ENCODE measurements at places on chromosomes 5 and 9. TPM values are rescaled to one million over a fixed set of nuclear protein-coding genes. Genes with fewer than 3 reads are reported as not detected.
A peak's percentile ranks its signal among the peaks of the same experiment; 100 is the strongest.

- DNase-seq, result no peak
- peak overlapping the region; percentile 88 for H3K4me3 ChIP-seq
- H3K4me1 ChIP-seq, result peaks cover 13% of the 10 kb centered on the region
- H3K27me3 ChIP-seq, result no peaks in the 10 kb centered on the region
- no peaks in the 10 kb centered on the region for H3K36me3 ChIP-seq
Measured at GRCh38 chr5:148382961-148383360, 797 bp upstream of the FBXO38 start.

- H3K36me3 ChIP-seq, result no peaks in the 10 kb centered on the region
- DNase-seq, result no peak
- H3K4me1 ChIP-seq, result no peaks in the 10 kb centered on the region
- H3K4me3 ChIP-seq, result no peak overlapping the region
Measured at GRCh38 chr5:28380167-28380566, 1341.8 kb upstream of the CDH9 start.

GRCh38 chr5:149024477-149024876 lies 38.4 kb downstream of the SH3TC2 start:
- no peaks in the 10 kb centered on the region for H3K27me3 ChIP-seq
- no peak overlapping the region for H3K27ac ChIP-seq
- peak; percentile 54 for DNase-seq

DNA sequence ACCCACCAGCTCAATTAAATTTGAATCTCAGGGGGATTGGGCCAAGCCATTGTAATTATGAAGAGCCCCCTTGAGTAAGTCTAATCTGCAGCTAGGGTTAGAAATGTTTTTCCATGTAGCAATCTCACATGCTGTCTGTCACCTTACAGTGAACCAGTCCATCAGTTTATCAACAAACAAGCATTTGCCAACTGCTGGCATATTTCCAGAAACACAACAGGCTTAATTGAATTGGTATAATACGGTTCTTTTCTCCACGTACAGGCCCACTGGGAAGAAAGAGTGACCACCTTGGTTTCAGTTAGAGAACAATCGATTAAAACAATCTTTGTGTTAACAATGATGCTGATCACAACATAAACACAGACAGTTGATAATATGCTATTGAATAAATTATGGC lies 67.4 kb downstream of the NSUN2 start:
- no peak for DNase-seq
- H3K27me3 ChIP-seq, result no peaks in the 10 kb centered on the region
- H3K36me3 ChIP-seq, result no peaks in the 10 kb centered on the region
- H3K4me1 ChIP-seq, result no peaks in the 10 kb centered on the region
- no peak overlapping the region for H3K27ac ChIP-seq
- no peak overlapping the region for H3K4me3 ChIP-seq

DNA sequence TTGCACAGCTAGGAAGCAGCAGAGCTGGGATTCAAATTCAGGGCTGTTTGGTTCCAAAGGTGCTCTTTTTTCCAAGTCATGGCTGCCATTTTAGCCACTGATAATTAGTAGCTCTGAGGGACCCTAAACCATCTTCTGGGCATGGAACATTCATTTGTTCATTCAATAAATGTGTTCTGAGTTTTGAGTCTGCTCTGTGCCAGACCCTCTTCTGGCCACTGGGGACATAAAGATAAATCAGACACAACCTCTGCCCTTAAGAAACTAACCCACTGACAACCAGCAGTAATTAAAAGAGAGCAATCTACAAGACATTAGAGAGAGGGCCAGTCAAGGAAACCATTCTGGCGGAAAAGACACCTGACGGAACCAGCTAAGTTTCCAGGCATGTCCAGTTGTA lies 2.0 kb upstream of the CPEB4 start:
- no peak for DNase-seq
- no peaks in the 10 kb centered on the region for H3K27me3 ChIP-seq
- no peak overlapping the region for H3K4me3 ChIP-seq
- no peaks in the 10 kb centered on the region for H3K36me3 ChIP-seq
- no peak overlapping the region for H3K27ac ChIP-seq

GRCh38 chr9:18941060-18941740 lies 91.8 kb downstream of the SAXO1 start:
- no peak for DNase-seq
- peaks cover 6% of the 10 kb centered on the region for H3K27me3 ChIP-seq
- H3K4me3 ChIP-seq, result no peak overlapping the region
- no peaks in the 10 kb centered on the region for H3K36me3 ChIP-seq
- no peak overlapping the region for H3K27ac ChIP-seq

GRCh38 chr9:20592673-20593072 lies 29.6 kb downstream of the MLLT3 start:
- peaks cover 6% of the 10 kb centered on the region for H3K4me1 ChIP-seq
- no peaks in the 10 kb centered on the region for H3K27me3 ChIP-seq
- H3K27ac ChIP-seq, result no peak overlapping the region
- H3K36me3 ChIP-seq, result no peaks in the 10 kb centered on the region
- peak; percentile 82 for DNase-seq

GRCh38 chr5:142655339-142656267 lies 30.3 kb downstream of the FGF1 start:
- no peaks in the 10 kb centered on the region for H3K27me3 ChIP-seq
- DNase-seq, result peak; percentile 84
- no peaks in the 10 kb centered on the region for H3K36me3 ChIP-seq
- no peak overlapping the region for H3K4me3 ChIP-seq
- H3K4me1 ChIP-seq, result peaks cover 3% of the 10 kb centered on the region

- H3K4me3 ChIP-seq, result no peak overlapping the region
- peaks cover 14% of the 10 kb centered on the region for H3K4me1 ChIP-seq
- no peak overlapping the region for H3K27ac ChIP-seq
- no peak for DNase-seq
- H3K36me3 ChIP-seq, result no peaks in the 10 kb centered on the region
- H3K27me3 ChIP-seq, result no peaks in the 10 kb centered on the region
Measured at GRCh38 chr9:120693700-120694008, 20.6 kb downstream of the MEGF9 start.

- H3K27ac ChIP-seq, result no peak overlapping the region
- no peaks in the 10 kb centered on the region for H3K27me3 ChIP-seq
- H3K36me3 ChIP-seq, result no peaks in the 10 kb centered on the region
- no peak overlapping the region for H3K4me3 ChIP-seq
- H3K4me1 ChIP-seq, result peaks cover 3% of the 10 kb centered on the region
Measured at GRCh38 chr9:87595610-87596009, 97.9 kb downstream of the DAPK1 start.

GRCh38 chr5:177374211-177374610 lies 10.0 kb upstream of the SLC34A1 start:
- H3K4me1 ChIP-seq, result no peaks in the 10 kb centered on the region
- DNase-seq, result no peak
- no peaks in the 10 kb centered on the region for H3K27me3 ChIP-seq
- H3K27ac ChIP-seq, result no peak overlapping the region

GRCh38 chr5:36079200-36079781 lies 12.6 kb upstream of the UGT3A2 start:
- H3K4me3 ChIP-seq, result no peak overlapping the region
- no peaks in the 10 kb centered on the region for H3K4me1 ChIP-seq
- no peak overlapping the region for H3K27ac ChIP-seq
- H3K36me3 ChIP-seq, result no peaks in the 10 kb centered on the region
- peak; percentile 27 for DNase-seq

DNA sequence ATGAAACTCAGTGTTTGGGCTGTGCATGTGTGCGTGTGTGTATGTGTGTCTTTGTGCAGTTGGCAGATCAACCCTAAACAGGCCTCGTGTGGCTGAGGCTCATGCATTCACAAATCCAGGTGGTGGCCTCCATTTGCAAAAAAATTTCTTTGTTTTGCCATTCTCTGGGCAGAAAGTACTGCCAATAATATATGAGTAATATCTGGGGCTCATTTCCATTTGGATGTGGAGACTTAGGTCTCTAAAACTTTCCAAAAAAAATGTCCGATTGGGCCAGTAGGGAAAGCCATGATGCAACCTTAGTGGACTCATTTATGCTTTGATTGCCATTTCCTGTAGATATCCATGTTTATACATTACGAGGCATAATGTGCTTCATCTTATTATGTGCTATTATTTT lies 77.9 kb upstream of the RPS23 start:
- no peaks in the 10 kb centered on the region for H3K36me3 ChIP-seq
- no peak overlapping the region for H3K4me3 ChIP-seq
- no peak overlapping the region for H3K27ac ChIP-seq
- H3K27me3 ChIP-seq, result no peaks in the 10 kb centered on the region

GRCh38 chr9:98240475-98240874 lies 15.0 kb downstream of the TBC1D2 start:
- H3K27ac ChIP-seq, result no peak overlapping the region
- no peaks in the 10 kb centered on the region for H3K27me3 ChIP-seq
- peaks cover 1% of the 10 kb centered on the region for H3K36me3 ChIP-seq
- no peak for DNase-seq

DNA sequence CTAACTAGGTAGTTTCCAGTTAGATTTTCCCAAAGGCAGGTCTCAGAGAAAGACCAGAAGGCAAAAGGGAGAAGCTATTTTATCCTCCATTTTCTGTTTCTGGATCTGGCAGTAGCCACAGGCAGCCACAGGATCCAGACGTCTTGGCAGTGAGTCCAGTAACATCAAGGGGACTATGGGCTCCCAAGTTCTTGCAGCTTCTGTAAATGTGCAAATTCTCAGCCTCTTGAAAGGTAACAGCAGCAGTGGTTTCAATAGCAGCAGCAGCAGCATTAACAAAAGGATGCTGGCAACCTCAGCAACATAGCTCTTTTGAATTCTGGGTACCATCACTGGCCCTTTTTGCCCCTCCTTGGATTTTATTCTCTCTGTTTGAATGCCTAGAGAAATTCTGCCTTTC lies 27.1 kb upstream of the IL33 start:
- H3K27me3 ChIP-seq, result no peaks in the 10 kb centered on the region
- no peak for DNase-seq
- no peak overlapping the region for H3K27ac ChIP-seq
- no peaks in the 10 kb centered on the region for H3K4me1 ChIP-seq
- no peaks in the 10 kb centered on the region for H3K36me3 ChIP-seq

WHRN gene
- 0.16 TPM for polyA plus RNA-seq

PCDHA9 gene
- polyA plus RNA-seq, result 0.03 TPM

INSL4 gene
- not detected for polyA plus RNA-seq

TSLP gene
- polyA plus RNA-seq, result 20.6 TPM

HACD4 gene
- polyA plus RNA-seq, result 27.1 TPM

SURF2 gene
- 11.2 TPM for polyA plus RNA-seq

FOXD4 gene
- polyA plus RNA-seq, result 0.06 TPM

RABEPK gene
- polyA plus RNA-seq, result 32.6 TPM

ARHGEF39 gene
- polyA plus RNA-seq, result 0.77 TPM

CDC20B gene
- not detected for polyA plus RNA-seq

CCNI2 gene
- polyA plus RNA-seq, result not detected
